Vagina (tissue), 2 donors: ENCODE measurements at places on chromosomes 3 and 15. TPM values are rescaled to one million over a fixed set of nuclear protein-coding genes. Genes with fewer than 3 reads are reported as not detected.

Gene SPTBN5
- total RNA-seq, result 0.49 TPM

Gene SMARCC1
- total RNA-seq, result 39.0 TPM

Gene DPPA2
- total RNA-seq, result not detected

Gene GJD2
- total RNA-seq, result not detected

Gene RAMAC
- 12.3 TPM for total RNA-seq

DNA sequence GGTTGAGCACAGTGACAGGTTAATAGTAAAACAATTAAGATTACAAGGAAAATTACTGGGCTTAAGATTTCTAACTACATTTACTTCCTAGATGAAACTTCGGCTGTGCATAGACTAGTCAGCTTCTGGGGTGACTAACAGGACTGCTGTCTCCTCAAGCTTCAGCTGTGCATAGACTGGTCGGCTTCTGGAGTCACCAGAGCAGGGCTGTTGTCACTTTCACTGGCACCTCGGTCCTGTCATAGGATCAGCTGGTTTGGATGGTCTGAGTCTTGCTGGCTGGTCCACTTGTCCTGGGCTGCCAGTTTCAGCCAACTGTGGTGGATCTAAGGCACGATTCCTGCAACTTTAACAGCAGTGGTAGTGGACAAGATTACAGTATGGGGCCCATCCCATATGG is 23.9 kb upstream of the ACAD9 start:
- DNase-seq, result no peak
- no peak overlapping the region for H3K4me3 ChIP-seq
- H3K27me3 ChIP-seq, result no peaks in the 10 kb centered on the region
- no peaks in the 10 kb centered on the region for H3K4me1 ChIP-seq
- H3K27ac ChIP-seq, result no peak overlapping the region

GRCh38 chr3:114595522-114596028 is 301.7 kb downstream of the TIGIT start:
- H3K4me3 ChIP-seq, result no peak overlapping the region
- no peak overlapping the region for H3K27ac ChIP-seq
- H3K4me1 ChIP-seq, result no peaks in the 10 kb centered on the region
- H3K36me3 ChIP-seq, result no peaks in the 10 kb centered on the region
- DNase-seq, result no peak

DNA sequence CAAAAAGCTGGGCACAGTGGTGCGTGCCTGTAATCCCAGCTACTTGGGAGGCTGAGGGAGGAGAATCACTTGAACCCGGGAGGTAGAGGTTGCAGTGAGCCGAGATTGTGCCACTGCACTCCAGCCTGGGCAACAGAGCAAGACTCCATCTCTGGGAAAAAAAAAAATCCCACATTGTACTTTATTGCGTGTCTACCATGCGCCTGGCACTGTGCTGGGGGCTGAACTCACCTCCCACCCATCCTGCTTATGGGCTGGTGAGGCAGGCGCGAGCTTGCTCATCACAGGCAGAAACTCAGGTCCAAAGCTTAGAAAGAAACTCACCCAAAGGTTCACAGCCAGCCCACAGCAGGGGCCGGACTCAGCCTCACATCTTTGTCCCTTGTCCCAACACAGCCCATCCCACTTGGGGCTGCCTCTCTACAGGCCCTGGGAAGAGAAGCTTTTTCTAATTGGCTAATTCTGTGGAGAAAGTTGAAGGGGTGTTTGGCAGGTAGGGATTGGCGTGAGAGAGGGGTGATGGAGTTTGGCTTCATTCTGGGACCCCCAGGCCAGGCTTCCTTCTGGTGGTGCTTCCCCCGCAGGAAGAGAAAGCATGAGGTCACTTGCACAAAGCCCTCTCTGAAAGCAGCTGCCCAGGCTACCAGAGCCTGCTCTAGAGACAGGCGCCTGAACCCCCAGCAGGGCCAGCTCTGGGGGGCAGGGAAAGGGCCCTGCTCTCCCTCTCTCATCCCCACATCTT is 122.6 kb upstream of the SMAD3 start:
- DNase-seq, result no peak
- H3K36me3 ChIP-seq, result no peaks in the 10 kb centered on the region
- no peaks in the 10 kb centered on the region for H3K4me1 ChIP-seq
- no peak overlapping the region for H3K27ac ChIP-seq

GRCh38 chr3:184679056-184679816 is 32.6 kb downstream of the MAGEF1 start:
- DNase-seq, result no peak
- H3K4me1 ChIP-seq, result peaks cover 10% of the 10 kb centered on the region
- H3K36me3 ChIP-seq, result no peaks in the 10 kb centered on the region
- H3K4me3 ChIP-seq, result peak overlapping the region; percentile 16

DNA sequence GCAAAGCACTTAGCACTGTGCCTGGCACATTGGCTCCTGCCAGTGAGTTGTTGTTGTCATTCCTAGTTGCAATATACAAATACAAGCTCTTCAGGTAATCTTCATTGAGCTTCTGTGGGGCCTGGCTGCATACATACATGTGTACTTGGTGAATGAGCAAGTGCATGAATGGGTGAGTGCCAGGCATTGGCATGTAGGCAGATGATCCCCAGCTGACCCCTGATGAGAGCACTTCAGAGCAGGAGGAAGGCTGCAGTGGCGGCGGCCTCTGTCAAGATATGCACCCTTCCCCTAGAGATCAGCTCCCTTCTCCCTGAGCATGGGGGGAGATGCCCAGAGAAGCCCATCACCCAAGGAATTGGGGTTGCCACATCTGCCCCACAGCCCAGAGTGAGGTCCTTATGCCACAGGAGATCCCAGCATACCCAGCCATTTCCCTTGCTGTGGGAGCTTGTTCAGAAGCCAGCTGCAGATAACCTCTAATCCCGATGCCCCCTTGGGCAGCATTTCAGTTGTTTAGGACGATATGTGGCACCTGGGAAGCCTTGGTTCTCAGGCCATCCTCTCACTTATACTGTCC is 8.8 kb downstream of the CACNA2D3 start:
- no peaks in the 10 kb centered on the region for H3K4me1 ChIP-seq
- DNase-seq, result peak; percentile 77

- peaks cover 5% of the 10 kb centered on the region for H3K4me1 ChIP-seq
- H3K27ac ChIP-seq, result no peak overlapping the region
- H3K4me3 ChIP-seq, result no peak overlapping the region
- DNase-seq, result no peak
Observed at GRCh38 chr15:90862964-90863778, 5.2 kb upstream of the FURIN start.
